ENCODE measurements at places on chromosomes 4 and X.

DNA sequence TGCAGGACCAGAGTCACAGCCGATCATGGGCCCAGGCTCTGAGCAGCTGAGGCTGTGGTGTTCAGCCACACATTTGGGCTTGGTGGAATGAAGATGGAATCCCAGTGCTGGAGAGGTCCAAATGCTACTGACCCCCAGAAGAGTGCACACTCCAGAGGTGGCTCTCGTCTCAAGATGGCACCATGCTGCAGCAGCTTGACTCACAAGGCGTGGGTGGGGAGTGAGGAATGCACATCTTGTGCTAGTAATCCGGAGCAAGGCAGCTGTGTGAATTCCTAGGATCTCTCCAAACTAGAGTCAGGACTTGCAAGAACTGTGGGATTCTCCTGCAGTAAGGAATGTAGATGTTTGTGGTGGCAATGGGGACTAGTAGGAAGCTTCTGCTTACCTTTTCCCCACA lies 28.7 kb downstream of the RAB28 start:
- no peak for DNase-seq

- no peak for DNase-seq
Measured at GRCh38 chr4:68718447-68719074, 48.1 kb upstream of the UGT2B15 start.

DNA sequence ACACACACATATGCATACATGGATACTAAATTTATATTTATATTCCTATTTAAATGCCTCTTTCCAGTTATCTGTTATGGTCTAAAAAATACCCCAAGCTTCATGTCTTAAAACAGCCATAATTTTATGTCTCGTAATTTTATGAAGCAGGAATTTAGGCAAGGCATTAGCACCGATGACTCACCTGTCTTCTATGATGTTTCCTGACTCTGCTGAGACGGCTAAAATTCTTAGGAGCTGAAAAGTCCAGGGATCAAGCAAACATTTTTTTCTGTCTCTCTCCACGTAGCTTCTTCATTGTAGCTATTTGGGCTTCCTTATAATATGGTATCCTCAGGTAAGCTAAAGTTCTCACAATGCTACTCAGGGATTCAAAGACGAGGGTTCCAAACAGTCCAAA lies 930.3 kb downstream of the STIM2 start:
- no peak for DNase-seq

DNA sequence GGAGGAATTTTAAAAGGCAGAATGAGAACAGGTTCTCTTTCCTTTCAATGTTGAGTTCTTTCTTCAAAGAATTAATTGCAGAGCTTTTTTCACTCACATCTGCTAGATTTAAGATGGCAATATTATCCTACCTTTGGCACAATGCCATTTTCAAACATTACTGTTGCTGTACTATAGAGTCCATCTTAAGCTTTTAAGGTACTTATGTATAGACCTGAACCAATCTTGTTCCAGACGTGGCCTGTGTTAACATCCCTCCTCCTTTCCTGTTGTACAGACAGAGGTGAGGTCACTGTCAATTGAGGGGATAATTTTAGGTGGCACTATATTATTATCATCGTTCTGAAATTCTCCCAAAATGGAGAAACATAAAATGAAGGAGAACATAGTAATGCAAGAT lies 53.0 kb upstream of the MYOZ2 start:
- no peak for DNase-seq

DNA sequence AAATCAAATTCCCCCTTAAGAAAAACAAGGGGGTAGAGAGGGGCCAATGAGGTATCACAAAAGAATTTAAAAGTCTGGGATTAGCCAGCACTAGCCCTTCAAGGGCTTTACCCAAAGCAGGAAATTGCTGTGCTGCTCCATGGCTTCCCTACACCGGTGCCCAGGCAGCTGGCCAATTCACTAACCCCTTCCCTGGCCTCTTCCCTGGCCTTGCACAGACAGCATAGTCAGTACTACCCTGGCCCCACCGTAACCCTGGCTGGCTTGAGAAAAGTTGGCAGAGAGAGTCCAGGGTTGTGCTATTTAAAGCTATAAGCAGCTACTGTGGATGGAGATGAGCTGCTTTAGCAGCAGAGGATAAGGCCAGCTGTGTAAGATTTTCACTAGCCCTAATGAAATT lies 43.1 kb downstream of the ADAMTS3 start:
- DNase-seq = no peak

GRCh38 chr4:80096175-80096850 lies 23.3 kb upstream of the ANTXR2 start:
- DNase-seq = no peak

DNA sequence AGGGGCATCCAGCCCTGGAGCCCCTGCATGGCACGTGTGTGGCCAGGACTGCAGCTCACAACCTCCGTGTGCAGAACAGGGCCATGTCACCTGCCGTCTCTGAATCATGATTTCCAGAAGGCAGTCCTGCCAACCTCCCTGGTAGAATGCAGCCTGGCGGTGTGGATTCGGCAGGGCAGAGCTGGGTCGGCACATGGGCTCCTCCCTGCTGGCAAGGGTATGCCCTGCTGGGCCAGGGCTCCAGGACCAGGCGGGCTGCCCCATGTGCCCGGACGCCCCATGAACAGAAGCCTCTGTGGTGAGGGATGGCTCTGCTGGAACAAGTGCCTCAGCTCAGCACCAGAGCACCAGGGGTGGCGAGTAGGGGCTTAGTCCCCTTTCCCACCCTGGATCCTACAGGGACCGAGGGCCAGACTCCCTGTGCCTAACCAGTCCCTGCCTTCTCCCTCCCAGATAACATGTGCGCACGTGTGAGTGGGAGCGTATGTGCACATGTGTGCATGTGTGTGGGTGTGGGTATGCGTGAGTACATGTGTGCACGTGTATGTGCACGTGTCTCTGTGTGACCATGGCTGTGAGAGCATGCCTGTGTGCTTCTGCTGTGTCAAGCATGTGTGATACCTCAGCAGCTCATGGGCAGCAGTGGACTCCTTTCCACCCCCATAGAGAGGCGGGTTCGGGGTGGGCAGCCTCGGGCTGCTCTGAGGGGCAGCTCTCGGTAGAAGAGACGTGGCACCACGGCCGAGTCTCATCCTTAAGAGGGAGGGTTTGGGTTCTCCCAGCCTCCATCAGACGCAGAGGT lies 10.3 kb upstream of the MXD4 start:
- DNase-seq = no peak

- no peak for DNase-seq
Measured at GRCh38 chrX:12595720-12596119, 195.5 kb upstream of the PRPS2 start.

- DNase-seq = no peak
Measured at GRCh38 chr4:60296386-60296785, 903.7 kb upstream of the ADGRL3 start.

GRCh38 chr4:182225257-182225852 lies 17.8 kb upstream of the TENM3 start:
- DNase-seq = no peak

GRCh38 chr4:105373324-105373723 lies 100.5 kb downstream of the PPA2 start:
- no peak for DNase-seq

DNA sequence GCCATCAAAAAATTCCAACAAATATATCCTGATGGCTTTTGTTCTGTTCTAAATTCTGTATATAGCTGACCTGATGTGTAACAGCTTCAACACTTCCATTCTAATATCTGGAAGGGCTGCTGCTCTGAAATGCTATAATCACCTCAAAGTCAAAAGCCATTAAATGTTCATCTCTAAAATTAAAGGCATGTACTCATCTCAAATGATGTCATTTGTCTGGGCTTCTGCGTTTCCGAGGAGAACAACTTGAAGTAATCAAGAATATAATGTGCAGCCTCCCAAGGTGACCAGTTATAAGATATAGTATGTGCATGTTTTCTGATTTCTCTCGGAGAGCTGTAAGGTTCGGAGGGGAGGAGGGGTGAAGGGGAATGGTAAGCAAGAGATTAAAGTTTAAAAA lies 237.6 kb downstream of the SCFD2 start:
- DNase-seq = no peak

- no peak for DNase-seq
Measured at GRCh38 chrX:41563876-41564275, 116.7 kb downstream of the NYX start.

DNA sequence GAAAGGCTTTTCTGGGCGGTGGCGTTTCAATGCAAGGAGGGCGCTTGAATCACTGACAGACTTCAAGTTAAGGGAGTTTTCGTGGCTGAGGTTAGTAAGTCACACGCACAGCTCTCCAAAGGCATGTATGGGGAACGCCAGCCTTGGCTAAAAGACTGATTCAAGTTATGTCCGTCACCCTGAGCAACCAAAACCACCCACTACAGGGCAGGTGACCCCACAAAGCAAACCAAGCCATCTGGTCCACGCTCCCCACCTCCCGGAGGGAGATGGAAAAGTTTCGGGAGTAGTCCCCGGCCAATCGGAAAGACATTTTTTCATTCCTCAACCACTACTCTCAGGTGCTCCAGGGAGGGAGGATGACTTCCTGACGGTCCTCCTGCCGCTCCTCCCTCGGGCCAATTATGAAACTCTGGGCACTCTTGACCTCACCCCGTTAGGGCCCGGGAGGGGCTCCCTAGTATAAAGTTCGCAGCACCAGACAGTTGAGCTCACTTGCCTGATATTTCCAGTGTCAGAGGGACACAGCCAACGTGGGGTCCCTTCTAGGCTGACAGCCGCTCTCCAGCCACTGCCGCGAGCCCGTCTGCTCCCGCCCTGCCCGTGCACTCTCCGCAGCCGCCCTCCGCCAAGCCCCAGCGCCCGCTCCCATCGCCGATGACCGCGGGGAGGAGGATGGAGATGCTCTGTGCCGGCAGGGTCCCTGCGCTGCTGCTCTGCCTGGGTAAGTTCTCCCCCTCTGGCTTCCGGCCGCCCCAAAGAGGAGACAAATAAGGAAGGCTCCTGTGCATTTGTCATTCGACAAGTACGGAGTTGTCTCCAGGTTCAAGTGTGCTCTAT lies at the start of gene EREG:
Gene EREG (plus strand): TSS at position 494 of the 840 bp plus-strand sequence. CDS start 164 bp downstream, at position 658.
- no peak for DNase-seq

GRCh38 chr4:17362430-17362829 lies 149.5 kb downstream of the QDPR start:
- no peak for DNase-seq

GRCh38 chr4:71604785-71605184 lies 179.1 kb downstream of the GC start:
- no peak for DNase-seq

DNA sequence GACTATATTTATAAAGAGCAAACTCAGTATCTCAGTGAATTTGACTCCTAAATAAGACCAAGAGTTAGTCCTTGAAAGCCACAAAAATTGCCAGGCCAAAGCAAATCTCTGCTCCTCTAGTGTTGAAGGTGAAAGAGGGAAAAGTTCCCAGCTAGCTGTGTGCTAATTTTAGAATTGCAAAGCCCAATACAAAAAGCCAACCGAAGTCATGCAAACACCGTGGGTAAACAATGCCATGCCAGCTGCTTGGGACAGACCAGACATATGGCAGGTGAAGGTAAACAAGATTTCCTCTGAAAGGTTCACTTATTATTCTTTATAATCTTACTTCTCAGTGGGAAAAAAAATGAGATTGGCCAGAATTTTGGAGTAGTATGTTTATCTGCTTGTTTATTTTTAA lies 80.5 kb upstream of the LNX1 start:
- no peak for DNase-seq

- no peak for DNase-seq
Measured at GRCh38 chrX:134911348-134911747, 79.4 kb upstream of the SMIM10 start.

GRCh38 chrX:1444561-1445500 lies 7.9 kb downstream of the ASMTL start:
- no peak for DNase-seq

DNA sequence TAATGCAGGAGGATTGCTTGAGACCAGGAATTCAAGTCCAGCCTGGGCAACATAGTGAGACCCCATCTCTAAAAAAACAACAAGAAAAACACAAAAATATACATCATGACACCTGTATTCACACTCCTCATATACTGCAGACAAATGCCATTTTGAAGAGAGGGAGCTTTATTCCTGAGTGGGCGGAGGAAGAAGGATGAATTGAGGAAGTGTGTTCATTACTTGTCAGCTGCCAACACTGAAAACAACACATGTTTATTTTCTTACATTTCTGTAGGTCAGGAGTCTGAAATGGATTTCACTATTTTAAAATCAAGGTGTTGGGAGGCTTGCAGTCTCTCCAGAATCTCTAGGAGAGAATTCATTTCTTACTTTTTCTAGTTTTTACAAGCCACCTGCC lies 47.2 kb upstream of the CD99 start:
- DNase-seq = no peak

DNA sequence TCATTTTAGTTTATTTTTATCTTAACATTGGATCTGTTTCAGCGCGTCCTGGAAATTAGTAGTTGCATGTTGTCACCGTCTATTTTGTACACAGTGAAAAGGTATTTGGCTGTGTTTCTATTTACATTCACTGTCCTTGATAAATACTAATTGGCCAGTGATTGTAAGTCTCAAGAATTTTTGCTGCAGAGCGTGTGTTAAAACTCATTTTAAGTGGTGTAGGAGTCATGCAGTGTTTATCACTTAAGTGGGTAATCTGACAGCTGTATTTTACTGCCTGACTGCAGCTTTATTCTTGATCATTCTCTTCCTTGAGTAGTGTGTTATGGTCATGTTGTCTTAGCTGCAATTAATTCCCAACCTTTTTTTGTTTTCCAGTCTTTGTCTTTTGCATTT lies 9.8 kb downstream of the GUCY1A1 start:
- no peak for DNase-seq

DNA sequence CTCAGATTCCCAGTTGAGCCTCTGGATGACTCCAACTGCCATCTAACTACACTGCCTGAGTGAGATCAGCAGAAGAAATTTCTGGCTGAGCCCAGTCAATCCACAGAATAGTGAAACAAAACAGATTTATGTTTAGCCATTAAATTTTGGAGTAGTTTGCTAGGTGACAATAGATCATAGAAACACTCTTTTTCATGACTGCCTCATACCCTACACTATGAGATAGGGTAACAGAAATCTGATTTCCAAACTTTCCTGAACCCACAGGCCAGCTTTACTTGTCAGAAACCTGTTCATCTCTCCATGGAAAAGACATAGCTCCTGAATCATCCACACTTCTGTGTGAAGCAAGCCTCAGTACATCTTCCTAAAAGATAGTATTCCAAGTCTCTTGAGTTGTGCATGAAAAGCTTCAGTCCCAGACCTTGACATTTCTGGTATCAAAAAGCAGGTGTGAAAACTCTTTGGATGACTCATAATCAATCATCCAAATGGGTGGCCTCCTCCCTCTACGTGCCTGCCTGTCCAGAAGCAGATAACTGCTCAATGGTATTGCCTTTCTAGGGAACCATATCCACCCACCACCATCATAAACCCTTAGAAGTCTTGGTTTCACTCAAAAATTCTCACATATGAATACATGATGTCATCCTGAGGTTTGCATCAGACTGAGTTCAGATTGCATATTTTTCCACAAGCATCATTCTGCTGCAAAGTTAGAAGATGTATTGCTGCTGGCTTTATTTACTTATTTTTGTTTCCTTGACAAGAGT lies 47.5 kb upstream of the RAP2C start:
- DNase-seq = no peak

DNA sequence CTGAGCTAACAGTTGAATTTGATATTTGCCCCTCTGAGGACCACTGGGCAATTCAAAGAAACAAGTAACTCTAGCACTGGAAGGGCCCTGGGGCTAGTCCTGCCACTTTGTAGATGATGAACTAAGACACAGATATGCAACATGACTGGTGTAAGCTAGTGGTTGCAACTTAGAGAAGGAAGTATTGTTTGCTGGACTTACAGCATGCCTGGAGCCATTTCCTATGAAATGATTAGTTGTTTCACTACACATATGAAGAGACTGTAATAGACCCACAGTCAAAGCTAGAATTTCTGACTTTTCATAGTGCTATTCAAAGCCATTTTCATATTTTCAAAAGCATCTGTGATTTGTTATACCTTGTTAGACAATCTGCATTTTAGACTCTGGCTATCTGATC lies 96.2 kb downstream of the TSPAN7 start:
- no peak for DNase-seq
